CD4-positive, alpha-beta T cell treated with Interleukin-6 for 4 hours (primary cell): ENCODE measurements at places on chromosomes 5 and 9.

DNA sequence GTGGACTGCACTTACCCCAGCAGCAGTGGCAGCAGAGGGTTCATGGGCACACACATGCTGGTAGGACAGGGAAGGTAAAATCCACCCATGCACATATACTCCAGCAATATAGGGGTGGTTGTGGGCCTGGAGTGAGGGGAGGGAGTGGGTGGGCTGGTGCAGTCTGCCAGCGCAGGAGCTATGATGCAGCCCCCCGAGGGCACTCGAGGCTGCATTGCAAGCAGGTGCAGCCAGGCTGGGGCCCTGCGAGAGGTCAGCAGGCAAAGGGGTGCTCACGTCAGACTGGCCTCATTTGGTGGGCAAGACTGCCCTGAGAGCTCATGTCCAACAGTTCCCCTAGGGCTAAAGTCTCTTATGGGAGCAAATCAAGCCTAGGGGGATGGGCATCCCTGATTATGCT lies 32.4 kb upstream of the PCDHA1 start:
- DNase-seq: no peak

DNA sequence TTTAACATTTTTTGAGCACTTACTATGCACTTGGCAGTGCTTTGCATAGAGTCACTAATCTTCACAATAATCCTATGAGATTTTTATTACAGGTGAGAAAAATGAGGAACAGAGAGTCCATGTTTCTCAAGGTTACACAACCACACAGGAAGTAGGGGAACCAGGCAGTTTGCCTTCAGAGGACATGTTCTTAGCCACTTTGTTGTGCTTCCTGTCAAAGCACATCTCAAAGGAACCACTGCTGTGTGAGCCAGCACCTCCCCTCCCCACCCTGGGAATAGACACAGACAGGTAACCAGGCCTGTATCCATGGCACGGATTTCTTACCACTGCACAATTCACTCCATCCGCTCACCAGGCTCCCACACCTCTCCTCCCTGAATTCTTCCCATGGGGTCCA lies 6.3 kb upstream of the DNAJB5 start:
- peak; percentile 50 for DNase-seq

DNA sequence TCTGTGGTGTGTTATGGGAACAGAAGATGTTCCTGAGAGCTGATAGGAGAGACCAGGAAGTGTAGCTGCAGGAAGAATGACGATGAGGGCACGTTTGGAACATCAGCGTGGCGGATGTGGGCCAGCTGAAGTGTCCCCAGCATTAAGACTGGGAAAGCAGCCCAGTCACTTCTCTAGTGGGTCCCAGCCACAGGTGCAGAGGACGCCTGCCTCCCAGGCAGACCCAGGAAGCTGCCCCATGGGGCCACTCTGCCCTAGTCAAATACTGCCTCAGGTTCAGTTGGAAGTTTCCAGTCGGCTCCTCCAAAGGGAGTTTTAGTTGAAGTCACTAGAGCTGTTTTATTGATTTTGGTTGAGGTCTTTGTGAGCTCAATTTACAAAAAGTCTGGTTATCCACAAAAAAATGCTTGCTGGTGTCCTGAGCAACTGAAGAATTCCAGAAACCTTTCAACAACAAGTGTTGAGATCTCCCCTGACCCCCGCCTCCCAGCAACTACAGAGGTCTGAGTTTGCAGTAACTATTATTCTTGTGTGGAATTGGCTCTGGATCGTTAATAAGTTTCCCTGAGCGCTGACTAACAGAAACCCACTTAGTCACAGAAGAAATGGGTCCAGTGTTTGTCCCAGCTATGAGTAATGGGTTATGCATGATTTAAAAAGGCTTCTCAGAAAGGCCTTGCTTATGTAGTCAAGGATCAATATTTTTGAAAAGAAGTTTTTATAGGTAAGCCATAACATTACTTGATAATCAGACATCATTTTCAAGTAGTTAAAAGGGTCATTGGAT lies 294.1 kb downstream of the FANCC start:
- DNase-seq: no peak

DNA sequence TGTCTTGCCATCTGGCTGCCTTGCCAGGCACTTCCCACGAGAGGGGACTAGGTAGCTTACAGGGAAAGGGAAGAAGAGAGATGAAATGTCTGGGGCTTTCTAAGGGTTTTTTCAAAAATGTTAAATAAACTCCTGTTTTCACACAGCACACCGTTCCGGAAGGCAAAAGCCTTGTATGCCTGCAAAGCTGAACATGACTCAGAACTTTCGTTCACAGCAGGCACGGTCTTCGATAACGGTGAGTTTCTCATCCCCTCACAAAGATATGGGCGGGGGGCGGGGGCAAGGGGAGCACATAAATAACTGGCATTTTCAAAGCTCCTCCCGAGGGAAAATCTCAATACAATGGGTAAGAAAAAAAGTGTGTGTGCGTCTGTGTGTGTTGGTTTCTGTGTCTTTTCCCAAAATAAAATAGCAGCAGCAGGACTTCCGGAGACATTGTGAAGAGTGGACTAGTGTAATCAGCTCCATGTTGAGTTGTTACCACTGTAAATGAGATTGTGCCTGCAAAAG lies 189.6 kb downstream of the NR3C1 start:
- no peak for DNase-seq

GRCh38 chr5:110195288-110195687 lies 505.6 kb downstream of the MAN2A1 start:
- no peak for DNase-seq

GRCh38 chr9:14560194-14560593 lies 133.0 kb downstream of the ZDHHC21 start:
- no peak for DNase-seq

GRCh38 chr9:134419684-134420076 lies 93.4 kb downstream of the RXRA start:
- DNase-seq: no peak

- peak; percentile 78 for DNase-seq
Observed at GRCh38 chr5:43039471-43040286, 440 bp downstream of the ANXA2R start.

DNA sequence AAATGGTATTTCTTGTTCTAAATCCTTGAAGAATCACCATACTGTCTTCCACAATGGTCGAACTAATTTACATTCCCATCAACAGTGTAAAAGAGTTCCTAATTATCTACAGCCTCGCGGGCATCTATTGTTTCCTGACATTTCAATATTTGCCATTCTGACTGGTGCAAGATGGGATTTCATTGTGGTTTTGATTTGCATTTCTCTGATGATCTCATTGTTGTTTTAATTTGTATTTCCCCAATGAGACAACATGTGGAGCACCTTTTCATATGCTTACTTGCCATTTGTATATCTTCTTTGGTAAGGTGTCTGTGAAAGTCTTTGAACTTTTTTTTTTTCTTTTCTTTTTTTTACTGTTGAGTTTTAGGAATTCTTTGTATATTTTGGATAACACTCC lies 473.6 kb downstream of the KCTD16 start:
- no peak for DNase-seq

DNA sequence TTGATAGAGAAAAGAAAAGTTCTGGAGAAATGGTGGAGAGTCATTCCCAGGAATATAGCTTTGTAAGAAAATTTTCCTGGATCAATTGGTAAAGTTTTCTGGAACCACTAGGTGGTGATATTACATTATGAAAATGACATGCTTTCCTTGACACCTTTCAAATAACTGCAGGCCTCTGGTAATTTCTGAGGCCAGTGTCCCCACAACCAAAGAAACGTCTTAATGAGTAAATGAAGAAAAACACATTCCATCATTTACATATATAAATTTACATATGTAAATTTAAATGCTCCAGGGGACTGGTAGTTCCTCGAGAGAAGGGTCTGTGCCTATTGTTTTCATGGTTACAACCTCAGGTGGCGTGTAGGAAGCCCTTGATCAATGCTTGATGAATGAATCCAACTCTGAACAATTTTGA lies 17.2 kb upstream of the RGS3 start:
- DNase-seq: peak; percentile 22

DNA sequence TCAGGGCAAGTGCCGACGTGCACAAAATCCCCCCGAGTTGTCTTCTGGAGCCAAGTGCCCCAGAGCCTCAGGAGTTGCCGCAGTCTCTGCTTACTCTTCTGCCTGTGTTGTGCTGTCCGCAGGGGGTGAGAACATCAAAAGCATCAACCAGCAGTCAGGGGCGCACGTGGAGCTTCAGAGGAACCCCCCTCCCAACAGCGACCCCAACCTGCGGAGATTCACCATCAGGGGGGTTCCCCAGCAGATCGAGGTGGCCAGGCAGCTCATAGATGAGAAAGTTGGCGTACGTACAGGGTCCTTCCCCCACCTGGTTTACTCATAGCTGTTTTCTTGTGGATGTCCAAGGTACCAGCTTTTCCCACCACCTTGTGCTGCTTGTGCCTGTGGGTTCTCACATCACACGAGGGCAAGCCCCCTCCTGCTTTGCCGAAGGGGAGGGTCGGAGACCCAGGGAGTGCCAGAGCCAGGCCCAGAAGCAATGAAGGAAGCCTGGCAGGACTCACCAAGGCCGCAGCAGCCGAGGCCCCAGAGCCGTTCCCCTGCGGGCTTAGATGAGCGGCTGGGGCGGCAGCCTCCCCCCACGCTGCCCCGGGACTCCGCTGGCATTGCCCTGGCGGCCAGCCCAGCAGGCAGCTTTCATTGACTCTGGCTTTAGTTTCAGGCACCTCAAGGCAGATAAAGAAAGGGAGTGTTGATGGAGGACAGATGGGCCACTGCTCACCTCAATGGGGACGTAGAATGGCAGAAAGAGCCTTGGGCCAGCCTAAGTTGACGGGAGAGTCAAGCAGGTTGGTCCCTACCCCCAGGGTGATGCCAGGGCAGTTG lies 33.7 kb upstream of the PRDM12 start:
- no peak for DNase-seq
